ENCODE measurements at places on chromosomes 3 and 15.

DNA sequence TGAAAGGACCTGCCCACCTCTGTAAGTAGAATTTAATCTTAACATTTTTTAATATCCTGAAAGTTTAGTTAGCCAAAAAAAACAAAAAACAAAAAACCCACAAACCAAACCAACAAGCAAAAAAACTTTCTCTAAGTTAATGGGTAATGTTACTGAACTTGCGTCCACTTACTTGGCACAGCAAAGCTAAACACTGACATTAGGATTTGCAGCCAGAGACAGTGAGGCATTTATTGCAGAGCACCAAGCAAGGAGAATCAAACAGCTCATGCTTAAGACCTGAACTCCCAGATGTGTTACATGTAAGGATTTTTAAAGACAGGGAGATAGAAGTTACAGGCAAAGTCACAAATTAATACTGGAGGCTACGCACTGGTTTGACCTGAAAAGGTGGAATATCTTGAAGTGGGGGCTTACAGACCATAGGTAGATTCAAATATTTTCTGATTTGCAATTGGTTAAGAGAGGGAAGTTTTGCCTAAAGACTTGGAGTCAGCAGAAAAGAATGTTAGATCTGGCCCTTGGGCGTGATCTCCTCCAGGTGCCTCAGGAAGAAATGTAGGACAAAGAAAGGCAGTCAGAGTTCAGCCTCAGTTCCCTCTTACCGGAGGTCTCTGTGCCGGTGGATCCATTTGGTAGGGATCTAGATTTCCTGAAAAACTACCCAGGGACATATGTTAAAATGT, 205.0 kb downstream of the ADAMTSL3 start:
- ATAC-seq, result no peak

GRCh38 chr3:34920806-34921205, 718.5 kb upstream of the ARPP21 start:
- no peak for ATAC-seq

- peak; percentile 80 for ATAC-seq
These were observed at the start of gene SV2B for GRCh38 chr15:91099995-91100813. Gene SV2B, plus strand, starts transcription at chr15:91100257. Its CDS starts 126,007 bp downstream, at chr15:91226264.

- peak; percentile 70 for ATAC-seq
These were observed 74.1 kb upstream of the POMGNT2 start for GRCh38 chr3:43180027-43180426.

DNA sequence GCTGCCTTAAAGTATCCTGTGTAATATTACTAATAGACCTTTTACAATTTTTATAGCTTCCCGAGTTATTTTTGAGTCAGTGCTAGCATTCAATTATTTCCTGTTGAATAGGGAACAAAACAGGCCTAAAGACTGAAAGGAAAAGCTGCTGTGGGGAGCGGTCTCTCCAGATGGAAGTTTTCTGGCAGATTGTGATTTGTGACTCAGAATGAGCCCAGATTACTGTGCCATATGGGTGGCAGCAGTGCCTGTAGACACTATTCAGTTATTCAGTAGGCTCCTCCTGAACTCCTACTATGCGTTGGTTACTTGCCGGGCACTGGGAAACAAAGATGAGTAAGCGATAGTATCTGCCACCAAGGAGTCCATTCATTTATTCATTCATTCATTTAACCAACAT, 211.8 kb downstream of the CHST2 start:
- no peak for ATAC-seq

DNA sequence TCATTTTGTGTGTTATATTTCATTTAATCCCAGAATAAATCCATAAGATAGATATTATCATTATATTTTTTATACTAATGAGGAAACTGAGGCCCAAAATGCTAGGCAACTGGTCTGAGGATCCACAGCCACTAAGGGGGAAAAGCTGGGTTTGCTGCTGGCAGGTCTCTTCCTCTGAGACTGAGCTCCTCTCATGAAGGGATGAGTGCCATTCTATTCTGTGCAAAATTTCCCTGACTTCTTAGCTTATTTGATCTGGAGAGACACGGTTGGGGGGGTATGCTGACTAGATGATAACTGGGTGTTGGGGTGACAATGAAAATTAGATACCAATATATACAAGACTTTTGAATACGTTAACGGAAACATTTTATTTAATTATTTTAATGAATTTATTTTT, 1.9 kb downstream of the GCSAM start:
- no peak for ATAC-seq

DNA sequence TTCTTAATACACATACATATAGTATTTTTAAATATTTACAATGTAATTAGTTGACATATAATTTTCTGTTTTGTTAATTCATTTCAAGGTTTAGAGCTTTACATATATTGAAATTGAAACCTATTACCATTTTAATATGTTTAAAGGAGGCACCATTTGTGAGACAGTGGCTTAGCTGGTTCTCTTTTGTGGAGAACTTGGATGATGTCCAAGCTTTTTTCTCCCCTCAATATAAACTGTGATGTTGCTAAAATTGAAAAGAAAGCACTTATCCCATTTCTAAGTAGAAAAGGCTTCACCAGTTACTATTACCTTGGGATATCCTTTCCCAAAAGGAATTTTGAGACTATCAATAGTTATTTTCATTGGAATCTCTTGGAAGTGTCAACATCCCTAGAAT, 707.2 kb downstream of the NTRK3 start:
- ATAC-seq, result no peak

- ATAC-seq, result no peak
These were observed 21.5 kb downstream of the MRPS25 start for GRCh38 chr3:15043408-15044171.

GRCh38 chr15:91974321-91974720, 120.8 kb downstream of the SLCO3A1 start:
- peak; percentile 45 for ATAC-seq

DNA sequence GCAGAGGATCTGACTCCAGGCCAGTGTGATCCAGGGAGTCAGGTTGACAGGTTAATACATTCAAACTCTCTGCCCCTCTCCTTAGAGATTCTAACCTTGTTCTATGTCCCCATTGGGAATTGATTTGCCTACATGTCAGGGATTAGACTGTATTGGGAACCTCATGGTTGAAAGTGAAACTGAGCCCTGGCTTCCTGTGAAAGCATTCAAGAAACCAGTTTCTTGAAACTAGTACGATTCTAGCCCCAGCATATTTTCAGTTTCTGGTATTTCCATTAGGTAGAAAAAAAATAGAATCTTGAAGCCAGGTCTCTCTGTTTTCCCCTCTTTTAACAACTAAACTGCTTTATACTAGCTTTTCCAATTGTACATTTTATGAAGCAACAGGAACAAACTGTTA, 140.4 kb upstream of the ABI3BP start:
- peak; percentile 48 for ATAC-seq

DNA sequence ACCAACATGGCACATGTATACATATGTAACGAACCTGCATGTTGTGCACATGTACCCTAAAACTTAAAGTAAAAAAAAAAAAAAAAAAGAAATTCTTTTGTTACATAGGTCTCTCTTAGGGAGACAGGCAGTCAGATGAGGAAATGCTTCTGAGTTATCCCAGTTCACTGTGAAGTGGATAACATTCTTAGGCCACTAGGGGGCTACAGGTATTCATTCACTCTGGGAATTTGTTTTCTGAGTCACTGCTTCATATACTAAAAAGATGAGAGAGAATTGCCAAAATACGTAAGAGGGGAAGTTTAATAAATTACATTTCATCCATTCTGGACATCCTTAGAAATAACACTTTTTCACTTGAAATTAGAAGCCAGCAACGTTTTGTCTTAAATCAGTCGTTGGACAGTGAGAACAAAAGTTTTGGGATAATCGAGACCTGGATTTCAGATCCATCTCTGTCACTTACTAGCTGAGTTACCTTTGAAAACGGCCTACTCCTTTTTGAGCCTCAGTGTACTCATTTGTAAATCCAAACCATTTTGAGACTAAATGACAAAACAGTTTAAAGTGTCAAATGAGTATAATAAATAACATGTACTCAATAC, 738.4 kb upstream of the ALCAM start:
- ATAC-seq, result no peak

- ATAC-seq, result no peak
These were observed 14.1 kb downstream of the MDFIC2 start for GRCh38 chr3:70298385-70298784.

GRCh38 chr3:21638488-21638887, 112.5 kb downstream of the ZNF385D start:
- no peak for ATAC-seq

DNA sequence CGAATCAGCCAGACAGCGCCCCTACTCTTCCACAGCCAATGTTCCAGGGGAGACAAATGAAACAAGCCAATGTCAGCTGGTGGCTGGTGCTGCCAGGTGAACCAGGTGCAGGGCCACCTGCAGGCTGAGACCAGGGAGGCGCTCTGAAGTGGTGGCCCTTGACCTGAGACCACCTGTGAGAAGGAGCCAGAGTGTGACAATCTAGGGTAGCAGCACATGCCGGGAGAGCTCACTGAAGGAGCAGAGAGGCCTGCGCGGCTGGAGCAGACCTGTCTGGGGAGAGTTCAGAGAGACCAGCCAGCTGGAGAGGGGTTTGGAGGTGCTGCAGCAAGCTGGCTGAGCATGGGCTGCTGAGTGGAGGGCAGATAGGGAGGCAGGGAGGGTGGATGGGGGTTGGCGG, 693 bp upstream of the STAB1 start:
- ATAC-seq, result peak; percentile 5

GRCh38 chr3:180680097-180680430, 775 bp upstream of the CCDC39 start:
- ATAC-seq, result peak; percentile 46

DNA sequence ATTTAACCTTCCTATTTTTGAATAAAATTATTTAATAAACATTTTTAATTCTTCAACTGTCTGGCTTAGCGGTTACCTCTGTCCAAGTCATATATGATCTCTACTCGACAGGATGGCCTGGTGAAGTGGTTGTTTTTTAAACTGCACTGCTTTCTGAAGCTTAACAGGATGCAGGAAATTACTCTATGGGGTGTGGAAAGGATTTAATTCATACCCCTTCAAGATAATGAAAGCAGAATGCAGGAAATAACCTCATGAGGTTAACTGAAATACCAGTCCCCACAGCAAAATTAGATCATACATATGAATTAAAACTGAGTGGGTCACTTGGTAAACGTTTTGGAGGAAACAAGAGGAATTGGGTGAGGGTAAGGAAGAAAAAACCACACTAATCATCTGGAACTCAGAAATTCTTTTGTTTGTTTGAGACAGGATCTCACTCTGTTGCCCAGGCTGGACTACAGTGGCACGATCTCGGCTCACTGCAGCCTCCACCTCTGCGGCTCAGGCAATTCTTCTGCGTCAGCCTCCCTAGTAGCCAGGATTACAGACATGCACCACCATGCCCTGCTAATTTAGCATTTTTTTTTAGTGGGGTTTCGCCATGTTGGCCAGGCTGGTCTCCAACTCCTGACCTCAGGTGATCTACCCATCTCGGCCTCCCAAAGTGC, 50.1 kb downstream of the LYSMD4 start:
- peak; percentile 35 for ATAC-seq

- ATAC-seq, result no peak
These were observed 272.1 kb downstream of the FAM43A start for GRCh38 chr3:194957743-194958240.

DNA sequence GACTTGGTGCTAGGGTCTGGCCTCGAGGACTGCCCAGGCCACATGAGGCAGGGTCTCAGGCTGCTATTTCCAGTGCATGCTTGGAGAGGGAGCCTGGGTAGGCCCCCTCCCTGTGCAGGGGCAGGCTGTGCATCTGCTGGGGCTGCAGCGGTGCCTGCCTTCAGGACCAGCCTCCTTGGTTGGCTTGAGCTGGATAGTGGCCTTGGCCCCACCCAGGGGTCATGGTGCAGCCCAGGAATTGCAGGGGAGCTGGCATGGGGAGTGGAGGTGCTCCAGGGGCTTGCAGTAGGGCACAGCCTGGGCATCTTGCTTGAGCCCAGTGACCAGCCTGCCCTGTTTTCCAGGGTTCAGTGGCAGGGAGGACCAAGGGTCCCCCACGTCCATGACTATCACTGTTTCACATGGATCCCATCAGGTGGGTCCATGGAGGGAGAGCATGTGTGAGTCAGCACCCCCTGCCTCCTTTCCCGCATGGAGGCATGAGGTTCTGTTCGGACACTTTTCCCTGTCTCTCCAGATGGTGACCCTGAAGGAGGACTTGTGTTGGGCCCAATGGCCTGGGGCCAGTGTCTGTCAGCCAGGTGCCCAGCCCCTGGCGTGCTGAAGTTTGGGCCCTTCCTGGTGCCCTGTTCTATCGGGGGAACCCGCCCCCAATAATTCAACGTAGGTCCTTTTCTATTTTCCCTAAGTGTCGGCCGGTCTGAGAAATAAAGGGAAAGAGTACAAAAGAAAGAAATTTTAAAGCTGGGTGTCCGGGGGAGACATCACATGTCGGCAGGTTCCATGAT, 218.6 kb downstream of the SNRPN start:
- ATAC-seq, result no peak

GRCh38 chr15:48001393-48002039, 119.3 kb upstream of the SLC24A5 start:
- no peak for ATAC-seq

GRCh38 chr15:66775127-66776105, 73.4 kb downstream of the SMAD6 start:
- no peak for ATAC-seq

DNA sequence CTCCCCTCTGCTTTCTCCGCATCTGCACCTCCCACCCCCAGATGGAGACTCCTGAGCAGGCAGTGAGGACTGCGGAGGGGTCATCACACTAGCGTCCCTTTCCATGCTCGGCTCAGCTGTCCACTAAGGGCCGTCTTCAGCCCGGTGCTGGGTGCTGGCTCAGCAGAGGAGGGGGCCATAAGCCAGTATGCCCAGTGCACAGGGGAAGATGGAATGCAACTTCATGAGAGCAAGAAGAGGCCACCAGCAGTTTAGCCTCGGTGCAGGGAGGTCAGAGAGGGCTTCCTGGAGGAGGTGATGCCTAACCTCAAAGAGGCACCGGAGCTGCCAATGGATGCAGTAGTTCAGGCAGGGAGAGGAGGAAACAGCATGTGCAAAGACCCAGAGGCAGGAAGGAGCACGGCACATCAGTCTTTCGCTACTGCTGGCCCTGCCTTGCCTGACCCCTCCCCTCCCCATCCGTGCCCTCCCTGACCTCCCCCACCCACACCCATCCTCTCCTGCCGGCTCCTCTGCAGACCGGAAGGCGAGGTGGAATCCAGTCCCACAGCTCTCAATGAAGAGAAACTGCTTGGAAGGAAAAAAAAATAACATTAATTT, 15.2 kb upstream of the PLXND1 start:
- ATAC-seq, result no peak

- peak; percentile 88 for ATAC-seq
These were observed 1.1 kb upstream of the EPHA6 start for GRCh38 chr3:96813134-96813819.

GRCh38 chr3:120567370-120568201, 28.6 kb upstream of the NDUFB4 start:
- no peak for ATAC-seq

DNA sequence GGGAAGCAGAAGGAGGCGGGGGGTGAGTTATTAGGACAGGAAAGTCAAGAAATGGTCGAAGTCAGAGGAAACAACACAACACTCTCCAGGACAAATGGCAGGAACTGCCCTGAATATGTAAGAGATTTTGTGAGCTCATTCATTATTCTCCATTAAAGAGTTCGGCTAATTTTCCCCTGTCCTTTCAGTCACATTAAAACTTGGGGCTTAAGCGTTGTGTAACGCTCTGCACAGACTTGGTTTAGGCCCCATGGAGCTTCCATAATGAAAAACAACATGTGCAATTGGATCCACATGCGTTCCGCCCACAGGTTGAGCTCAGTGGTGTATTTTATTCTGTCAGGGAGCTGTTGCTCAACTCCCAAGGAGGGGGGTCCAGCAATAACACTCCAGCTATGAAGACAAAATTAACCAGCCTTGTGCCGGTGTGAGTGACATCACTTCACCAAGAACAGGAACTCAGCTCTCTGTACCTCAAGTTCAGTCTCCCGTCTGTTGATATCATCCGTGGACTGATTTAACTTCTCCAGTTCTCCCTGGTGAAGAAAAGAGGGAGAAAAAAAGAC, 2.3 kb downstream of the SH3BP5 start:
- ATAC-seq, result no peak

- no peak for ATAC-seq
These were observed 1.8 kb upstream of the IQGAP1 start for GRCh38 chr15:90386221-90386620.
